Kidney capillary endothelial cell (primary cell): ENCODE measurements at places on chromosomes 6 and 20.

DNA sequence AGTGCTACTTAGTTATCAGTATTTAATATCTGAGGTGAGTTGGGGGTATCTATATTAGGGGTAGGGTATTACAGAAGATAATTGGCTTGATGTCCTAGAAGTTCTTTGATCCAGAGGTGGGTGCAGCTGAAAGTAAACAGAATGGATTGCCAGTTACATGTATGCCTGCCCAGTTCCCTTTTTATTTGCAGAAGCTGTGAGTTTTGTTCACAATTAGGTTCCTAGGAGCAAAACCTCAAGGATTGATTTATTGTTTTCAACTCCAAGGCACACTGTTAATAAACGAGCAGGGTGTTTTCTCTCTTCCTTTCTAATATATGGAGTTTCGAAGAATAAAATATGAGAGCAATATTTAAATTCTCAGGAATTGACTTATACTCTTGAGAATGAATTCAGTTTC, 129.0 kb downstream of the SULF2 start:
- no peak for DNase-seq

DNA sequence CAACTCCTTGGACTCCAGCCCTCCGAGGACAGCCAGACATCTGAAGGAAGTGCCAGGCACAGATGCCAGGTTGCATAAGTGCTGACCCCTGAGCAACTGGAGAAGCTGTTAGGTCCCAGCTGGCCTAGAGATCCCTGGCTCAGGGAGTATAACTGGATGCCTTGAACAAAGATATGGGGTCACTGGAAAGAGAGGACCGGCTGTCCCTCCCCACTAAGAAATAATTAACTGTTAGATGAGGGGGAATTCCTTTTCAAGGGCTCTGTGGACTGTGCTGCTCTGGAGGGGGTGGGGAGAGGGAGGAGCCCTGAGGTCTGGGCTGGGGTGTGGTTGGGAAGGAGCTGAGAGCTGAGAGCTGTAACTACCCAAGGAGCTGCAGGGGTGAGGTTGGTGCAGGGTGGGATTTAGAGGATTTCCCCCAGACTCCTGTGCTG, 39.6 kb downstream of the HLA-F start:
- DNase-seq: no peak

DNA sequence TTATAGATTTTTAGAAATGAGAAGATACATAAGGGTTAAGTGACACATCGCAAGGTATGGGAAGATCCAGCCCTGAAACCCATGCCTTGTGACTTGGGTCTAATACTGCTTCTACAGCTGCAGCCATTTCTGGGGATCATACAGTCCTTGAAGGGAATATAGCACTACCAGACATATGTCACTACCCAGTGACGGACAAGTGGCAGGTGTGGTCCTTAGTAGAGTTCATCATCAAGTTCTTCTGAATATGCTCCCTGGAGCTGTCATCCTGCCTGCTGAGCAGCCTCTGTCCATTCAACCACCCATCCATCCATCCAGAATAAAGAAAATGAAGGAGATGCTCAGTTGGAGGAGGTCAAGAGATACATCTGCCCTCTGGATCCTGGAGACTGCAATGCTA, 118.6 kb upstream of the ASF1A start:
- DNase-seq: no peak

- DNase-seq: no peak
These were observed 89.1 kb upstream of the PCSK2 start for GRCh38 chr20:17137692-17138091.

- no peak for DNase-seq
These were observed 70.0 kb upstream of the TBXT start for GRCh38 chr6:166237617-166238016.

DNA sequence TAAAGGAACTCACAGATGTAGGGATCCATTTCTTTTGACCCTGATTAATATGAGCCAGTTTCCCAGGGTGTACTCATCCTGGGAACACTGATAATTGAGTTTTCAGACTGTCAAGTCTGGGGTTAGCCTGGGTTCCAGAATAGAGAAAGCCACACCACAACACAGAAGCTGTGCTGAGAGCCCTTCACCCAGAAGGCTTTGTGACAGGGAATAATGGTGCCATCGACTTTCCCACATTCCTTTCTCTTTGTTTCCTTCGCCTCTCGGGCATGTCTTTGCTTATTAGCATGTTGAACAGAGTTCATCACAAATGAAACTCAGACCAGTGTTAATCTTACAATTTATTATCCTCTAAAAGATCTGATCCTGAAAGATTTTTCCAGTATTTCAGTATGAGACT, 95.0 kb downstream of the TCP11 start:
- DNase-seq: no peak
